ENCODE measurements at places on chromosomes 2 and 18.

DNA sequence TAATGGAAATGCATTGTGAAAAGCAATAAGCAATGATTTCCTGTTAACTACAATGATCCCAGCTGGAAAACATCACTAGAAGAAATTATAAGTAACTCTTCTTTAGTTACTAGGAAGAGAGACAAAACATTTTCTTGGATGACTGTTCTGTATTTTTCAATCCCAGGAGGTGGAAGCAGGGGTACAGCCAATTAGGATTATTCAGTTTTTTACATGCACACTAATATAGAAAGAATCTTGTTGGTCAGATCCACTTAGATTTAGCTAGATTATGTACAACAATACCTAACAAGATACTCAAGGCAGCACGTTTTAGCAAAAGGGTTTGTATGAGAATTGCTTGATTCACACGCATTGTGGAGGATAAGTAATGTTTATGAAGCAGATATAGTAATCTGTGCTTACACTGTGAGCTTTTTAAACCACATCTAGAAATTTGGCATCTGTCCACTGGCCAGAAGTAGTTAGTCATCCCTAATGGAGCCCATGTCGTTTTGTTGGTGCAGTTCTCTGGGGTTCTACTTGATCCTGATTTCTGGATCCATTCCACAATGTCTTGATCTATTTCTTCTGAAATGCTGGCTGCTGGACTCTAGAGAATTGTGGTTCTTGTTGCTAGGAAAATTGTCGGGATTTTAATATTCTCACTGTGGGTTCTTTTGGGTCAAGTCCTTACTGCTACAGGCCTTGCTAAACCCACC lies 199.7 kb downstream of the ADCYAP1 start:
- DNase-seq = no peak

DNA sequence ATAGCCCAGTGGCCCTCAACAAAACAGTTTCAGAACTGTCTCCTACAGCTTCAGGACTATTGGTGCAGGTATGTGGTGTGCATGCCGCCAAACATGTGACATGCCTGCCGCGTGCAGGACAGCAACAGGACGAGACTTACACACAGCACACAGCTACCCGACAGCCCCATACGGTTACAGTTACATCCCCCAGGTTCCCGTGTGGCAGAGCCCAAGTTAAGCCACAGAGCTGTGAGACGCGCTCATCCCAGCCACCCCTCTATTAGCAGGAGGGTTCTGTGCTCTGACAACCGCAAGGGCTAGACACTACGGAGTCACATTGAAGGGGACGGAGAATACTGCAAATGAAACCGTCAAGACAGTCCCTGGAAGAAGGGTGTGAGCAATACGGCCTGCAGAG lies 16.4 kb upstream of the TUBB6 start:
- no peak for DNase-seq

DNA sequence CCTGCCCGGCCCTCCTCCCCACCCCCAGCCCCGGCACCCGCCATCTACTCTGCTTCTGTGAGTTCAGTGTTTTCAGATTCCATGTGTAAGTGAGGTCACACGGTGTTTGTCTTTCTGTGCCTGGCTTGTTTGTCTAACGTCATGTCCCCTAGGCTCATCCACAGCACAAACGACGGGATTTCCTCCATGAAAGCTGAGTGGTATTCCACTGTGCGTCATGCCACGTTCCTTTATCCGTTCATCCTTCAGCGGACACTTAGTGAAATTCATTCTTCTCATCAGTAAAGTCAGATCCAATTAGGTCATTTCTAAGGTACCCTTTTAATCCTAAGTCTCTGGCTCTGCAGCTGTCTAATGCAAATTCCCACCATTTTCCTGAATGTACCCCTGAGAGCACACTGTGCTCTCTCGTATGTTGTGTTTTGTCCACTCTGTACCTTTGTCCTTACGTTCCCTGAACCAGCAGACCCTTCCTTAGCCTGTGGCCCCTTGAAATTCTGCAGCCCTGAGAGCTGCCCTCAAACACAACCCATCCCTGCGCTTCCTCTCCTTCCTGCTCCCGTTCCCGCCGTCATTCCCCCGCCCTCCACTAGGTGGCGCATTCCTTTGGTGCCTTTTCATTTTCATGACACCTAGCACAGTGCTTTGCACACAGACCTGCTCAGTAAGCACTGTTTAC lies 44.1 kb downstream of the TRAPPC12 start:
- peak; percentile 62 for DNase-seq

- no peak for DNase-seq
These were observed 152.6 kb upstream of the SLC1A4 start for GRCh38 chr2:64836566-64836965.

DNA sequence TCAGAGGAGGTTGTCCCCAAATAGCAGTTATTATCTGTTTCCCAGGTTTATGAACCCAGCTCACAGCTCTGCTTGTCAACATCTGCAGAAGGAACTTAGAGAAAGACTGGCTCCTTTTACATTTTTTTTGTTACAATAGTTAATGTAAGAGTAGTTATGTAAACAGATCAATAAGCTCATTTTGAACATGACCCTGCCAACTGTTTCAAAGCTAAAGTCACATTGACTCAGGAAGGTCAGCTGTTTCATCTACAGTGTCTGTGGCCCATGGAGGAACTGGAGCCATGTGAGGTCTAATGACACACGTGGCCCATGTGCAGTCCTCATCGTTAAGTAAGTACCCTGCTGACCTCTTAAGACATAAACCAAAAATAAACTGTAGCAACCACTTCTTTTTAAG lies 97.1 kb downstream of the SH3RF3 start:
- no peak for DNase-seq

- no peak for DNase-seq
These were observed 209.2 kb downstream of the GBX2 start for GRCh38 chr2:235958931-235959410.

GRCh38 chr2:12107321-12107720 lies 360.9 kb downstream of the LPIN1 start:
- no peak for DNase-seq

DNA sequence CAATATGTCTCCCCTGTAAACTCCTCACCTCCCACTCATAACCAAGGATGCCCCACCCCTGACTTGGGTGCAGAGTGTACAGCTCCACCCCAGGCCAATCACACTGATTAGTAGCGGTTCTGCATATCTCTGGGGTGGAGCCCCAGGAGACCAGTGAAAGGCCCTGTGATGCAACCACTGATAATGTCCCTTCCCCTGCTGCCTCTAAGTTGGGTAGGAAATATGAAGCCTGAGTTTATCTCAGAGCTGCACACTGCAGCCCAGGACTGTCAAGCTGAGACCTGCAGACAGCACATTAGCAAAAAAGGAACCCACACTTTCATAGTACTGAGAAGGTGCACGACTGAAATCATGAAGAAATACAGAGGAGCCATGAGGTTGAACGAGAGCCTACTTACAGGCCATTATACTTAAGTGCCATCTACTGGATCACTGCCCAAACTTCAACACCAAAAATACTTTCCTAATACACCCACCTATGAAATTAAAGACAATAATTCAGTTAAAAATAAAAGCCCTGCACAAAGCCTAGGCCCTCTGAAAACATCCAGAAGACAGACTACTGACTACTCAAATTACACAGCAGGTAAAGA lies 455.4 kb upstream of the LRRTM4 start:
- DNase-seq = no peak

DNA sequence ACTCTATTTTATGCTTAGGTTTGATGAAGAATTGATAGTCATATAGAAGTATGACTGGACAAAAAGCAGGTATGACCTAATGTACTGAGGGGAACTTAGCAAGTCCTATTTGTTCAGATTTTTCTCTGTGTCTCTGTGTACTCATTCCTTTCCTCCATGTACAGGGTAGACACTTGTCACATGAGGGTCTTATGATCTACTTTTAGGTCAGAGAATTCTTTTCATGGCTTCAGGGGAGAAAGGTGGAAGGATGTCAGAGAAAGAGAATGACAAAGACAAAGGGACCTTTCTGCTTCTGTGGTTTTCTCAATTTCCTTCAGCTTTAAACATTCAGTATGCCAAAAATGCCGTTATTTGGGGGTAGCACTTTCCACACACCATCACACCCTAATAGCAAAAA lies 181.6 kb downstream of the WDPCP start:
- DNase-seq = no peak

- no peak for DNase-seq
These were observed 190.3 kb downstream of the RBM43 start for GRCh38 chr2:151071382-151071781.

- no peak for DNase-seq
These were observed 34.6 kb upstream of the MAL start for GRCh38 chr2:94990956-94991355.

DNA sequence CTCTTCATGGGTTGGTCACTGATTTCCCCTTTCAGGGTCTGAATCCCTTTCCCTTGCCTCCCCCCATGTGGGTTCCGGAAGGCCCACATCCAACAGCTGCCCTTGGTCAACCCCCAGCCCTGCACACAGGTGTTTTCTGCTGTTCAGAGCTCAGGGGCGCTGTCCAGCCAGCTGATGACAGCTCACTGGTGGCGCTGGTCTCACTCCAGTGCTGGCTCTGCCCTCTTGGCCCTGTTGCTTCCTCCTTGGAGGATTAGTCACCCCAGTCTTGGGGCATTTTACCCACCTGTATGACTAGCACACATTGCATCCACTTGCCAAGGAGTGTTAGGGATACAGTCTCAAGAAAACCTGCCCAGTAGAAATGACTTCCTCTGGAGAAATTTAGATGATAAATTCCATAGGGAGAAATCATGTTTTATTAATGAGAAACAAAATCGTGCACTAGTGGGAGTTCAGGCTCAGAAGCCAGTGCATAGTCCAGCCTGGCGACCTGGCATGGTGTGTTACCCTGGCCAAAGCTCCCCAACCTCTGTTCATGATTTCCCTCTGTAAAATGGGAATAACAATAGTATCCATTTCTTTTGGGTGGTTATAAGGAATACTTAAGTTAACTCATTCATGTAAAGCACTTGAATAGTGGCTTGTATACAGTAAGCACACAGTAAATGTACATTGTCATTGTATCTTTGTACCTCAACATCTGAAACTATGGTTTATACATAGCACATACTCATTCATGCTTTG lies 21.6 kb downstream of the CRIM1 start:
- no peak for DNase-seq

GRCh38 chr2:211306929-211307328 lies 750.5 kb downstream of the CPS1 start:
- DNase-seq = no peak

- peak; percentile 59 for DNase-seq
These were observed 355.3 kb upstream of the SMIM21 start for GRCh38 chr18:75782826-75783225.

GRCh38 chr2:236286873-236287545 lies 22.8 kb upstream of the ASB18 start:
- DNase-seq = no peak

- DNase-seq = no peak
These were observed 87.1 kb downstream of the PARD3B start for GRCh38 chr2:204632410-204632809.

DNA sequence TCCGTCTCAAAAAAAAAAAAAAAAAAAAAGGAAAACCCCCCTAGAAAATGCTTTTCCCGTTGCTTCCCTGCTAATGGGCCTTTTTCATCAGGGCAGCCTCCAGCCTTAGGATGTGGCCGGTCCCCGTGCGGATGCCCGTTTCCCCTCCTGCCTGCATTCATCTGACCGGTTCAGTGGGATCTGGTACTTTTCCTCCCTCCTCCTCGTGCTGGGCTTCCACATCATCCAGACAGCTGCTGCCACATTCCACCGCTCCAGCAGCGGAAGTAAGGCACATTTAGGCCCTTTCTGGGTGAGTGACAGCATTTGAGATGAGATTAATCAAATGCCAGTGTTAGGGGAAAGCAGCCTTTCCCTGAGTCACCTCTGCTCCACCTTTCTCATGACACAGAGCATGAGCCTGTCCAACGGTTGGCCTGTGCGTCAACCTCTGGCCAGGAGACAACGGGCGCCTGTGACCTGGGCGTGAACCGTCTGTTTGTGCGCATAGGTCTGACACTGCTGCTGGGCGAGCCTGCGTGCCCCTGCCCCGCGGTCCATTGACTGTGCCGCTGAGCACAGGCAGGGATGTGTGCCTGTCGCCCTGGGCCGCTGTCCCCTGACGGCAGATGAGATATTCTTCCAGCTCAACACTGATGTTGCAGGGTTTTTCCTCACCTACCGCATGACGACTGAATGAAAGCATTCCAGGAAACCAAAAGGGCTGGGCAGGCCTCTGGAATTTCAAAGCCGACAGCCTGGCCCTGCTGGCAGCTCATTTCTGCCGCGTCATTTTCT lies 174.0 kb downstream of the TGIF1 start:
- no peak for DNase-seq

GRCh38 chr2:220277445-220277975 lies 650.1 kb downstream of the SLC4A3 start:
- no peak for DNase-seq

GRCh38 chr2:69815717-69816116 lies 13.7 kb upstream of the GMCL1 start:
- no peak for DNase-seq

DNA sequence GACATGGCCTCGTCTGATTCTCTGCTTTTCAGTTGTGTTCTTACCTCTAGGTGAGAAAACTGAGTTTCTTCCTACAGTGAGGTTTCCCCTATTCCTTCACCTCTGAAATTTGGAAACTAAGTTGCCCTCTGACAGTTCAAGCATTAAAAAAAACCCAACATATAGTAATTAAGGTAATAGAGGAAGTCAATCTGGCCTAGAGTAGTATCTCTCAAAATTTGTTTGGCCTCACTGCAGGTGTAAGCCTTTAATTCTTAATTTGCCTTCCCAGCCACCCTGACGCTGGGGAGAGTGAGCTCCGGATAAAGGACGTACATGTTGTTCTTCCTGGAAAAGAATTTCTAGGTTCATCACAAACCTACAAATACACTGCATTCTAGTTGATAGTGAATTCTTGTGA lies 1.4 kb downstream of the CAD start:
- DNase-seq = no peak

DNA sequence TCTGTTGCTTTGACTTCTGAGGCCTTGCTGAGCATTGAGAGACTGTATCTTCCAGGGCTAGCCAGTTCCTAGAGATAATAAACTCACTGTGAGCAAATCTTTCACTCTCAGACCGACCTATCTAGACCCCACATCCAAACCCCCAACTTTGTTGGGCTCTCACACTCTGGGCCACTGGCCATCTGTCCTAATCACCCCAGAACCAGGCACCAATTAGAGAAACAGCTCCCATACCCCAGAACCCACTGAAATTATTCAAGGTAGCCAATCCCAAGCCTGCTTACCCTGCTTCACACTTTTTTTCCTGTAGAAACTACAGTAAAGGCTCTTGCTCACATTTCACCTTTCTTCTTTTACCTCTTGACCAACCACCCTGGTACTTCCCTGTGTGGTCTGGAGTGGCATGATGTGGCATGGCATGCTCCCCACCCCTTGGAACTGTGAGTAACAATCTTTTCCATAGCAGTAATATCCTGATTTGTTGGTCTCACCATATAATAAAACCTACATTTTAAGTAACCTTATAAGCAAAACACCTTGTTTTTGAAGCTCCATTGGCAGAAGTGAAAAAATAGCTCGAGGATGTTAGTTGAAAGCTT lies 55.2 kb downstream of the ANKRD12 start:
- DNase-seq = no peak

- DNase-seq = no peak
These were observed 113.5 kb upstream of the FZD5 start for GRCh38 chr2:207883002-207883780.

GRCh38 chr2:190318514-190318913 lies 1.1 kb downstream of the HIBCH start:
- DNase-seq = no peak
